GM12878 (cell line): ENCODE measurements at places on chromosomes 6 and 20. TPM values are rescaled to one million over a fixed set of nuclear protein-coding genes. Genes with fewer than 3 reads are reported as not detected.

Gene SYNGAP1
- polyA plus RNA-seq = 0.23 and 0.62 TPM in 2 replicates

DNA sequence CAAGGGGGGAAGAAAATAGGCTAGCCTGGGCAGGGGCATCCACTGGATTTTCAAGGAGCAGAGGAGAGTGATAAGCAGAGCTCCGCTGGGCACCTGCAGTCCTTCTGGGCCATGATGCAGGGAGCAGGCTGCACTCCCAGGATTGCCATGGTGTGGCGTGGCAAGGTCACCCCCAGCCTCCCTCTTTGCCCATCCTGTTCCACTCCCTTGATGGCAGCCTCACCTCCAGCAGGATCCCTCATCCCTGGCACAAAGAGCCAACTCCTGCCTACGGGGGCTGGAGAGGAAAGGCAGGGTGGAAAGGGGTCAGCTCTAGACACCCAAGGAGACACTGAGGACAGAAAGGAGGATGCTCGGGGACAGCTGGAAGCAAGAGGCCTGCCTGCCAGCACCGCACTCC, 22.4 kb upstream of the MYMX start:
- no peaks in the 10 kb centered on the region for H3K36me3 ChIP-seq
- H3K27ac ChIP-seq = no peak overlapping the region
- H3K27me3 ChIP-seq = no peaks in the 10 kb centered on the region
- DNase-seq = no peak
- H3K4me1 ChIP-seq = peaks cover 11% of the 10 kb centered on the region

GRCh38 chr6:14436592-14437132, 319.1 kb downstream of the CD83 start:
- H3K4me3 ChIP-seq = no peak overlapping the region
- no peak for DNase-seq
- H3K27me3 ChIP-seq = no peaks in the 10 kb centered on the region; the same call in 1 of the 2 replicates
- H3K36me3 ChIP-seq = no peaks in the 10 kb centered on the region
- no peaks in the 10 kb centered on the region for H3K4me1 ChIP-seq

DNA sequence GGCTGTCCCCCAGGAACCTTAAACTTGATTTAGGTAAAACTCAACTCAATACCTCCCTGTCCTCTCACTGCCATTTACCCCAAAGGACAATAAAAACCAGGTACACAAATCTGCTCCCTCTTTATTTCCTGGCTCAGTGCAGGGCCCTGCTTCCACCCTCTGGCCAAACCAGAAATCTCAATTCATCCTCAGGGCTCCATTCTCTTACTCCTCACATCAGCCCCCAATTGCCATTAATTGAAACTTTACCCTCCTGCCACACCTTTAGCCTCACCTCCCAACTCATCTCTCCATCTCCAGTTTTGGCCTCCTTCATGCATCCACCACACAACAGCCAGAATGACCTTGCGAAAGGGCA, 10.5 kb downstream of the ZBTB2 start:
- H3K4me1 ChIP-seq = peaks cover 23% of the 10 kb centered on the region
- peak overlapping the region; percentile 69; the same call in 1 of the 2 replicates for H3K4me3 ChIP-seq
- no peaks in the 10 kb centered on the region for H3K36me3 ChIP-seq
- H3K27me3 ChIP-seq = no peaks in the 10 kb centered on the region
- DNase-seq = no peak

Gene GTSF1L
- 0.74 and 1.00 TPM in 2 replicates for polyA plus RNA-seq

- no peak overlapping the region for H3K4me3 ChIP-seq
- H3K27me3 ChIP-seq = no peaks in the 10 kb centered on the region
- H3K27ac ChIP-seq = no peak overlapping the region
- peaks cover 4% of the 10 kb centered on the region; the same call in 1 of the 2 replicates for H3K4me1 ChIP-seq
- no peak for DNase-seq
Measured at GRCh38 chr6:149094156-149094555, 223.4 kb upstream of the TAB2 start.

- no peaks in the 10 kb centered on the region for H3K27me3 ChIP-seq
- DNase-seq = no peak
- H3K27ac ChIP-seq = no peak overlapping the region
- no peaks in the 10 kb centered on the region for H3K4me1 ChIP-seq
Measured at GRCh38 chr6:56146086-56146485, 101.3 kb downstream of the COL21A1 start.

DNA sequence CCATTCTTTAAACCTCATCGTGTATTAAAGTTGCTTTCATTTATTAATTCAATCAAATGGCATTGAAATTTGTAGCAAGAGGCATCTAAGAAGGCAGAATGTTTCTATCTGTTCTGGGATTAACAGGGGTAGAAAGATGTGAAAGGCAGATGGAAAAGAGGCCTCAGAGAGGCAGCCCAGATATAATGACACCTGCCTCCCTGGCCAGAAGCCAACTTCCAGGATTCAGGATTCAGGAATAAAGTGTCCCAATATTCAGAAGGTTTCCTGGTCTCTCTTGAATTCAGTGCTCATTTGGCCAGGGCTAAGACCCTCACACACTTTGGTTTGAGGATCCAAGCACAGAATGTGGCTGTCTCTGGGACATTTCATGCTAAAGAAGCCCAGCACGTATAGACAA, 39.9 kb downstream of the HLA-B start:
- H3K4me1 ChIP-seq = no peaks in the 10 kb centered on the region
- no peaks in the 10 kb centered on the region for H3K27me3 ChIP-seq
- H3K27ac ChIP-seq = no peak overlapping the region
- no peak for DNase-seq
- H3K36me3 ChIP-seq = no peaks in the 10 kb centered on the region
- no peak overlapping the region for H3K4me3 ChIP-seq

Gene OR12D3
- polyA plus RNA-seq = not detected in 2 replicates
